ENCODE measurements at places on chromosomes 16 and 17. TPM values are rescaled to one million over a fixed set of nuclear protein-coding genes. Genes with fewer than 3 reads are reported as not detected.

GRCh38 chr16:76421571-76421970 is 144.4 kb downstream of the CNTNAP4 start:
- DNase-seq, result no peak

DNA sequence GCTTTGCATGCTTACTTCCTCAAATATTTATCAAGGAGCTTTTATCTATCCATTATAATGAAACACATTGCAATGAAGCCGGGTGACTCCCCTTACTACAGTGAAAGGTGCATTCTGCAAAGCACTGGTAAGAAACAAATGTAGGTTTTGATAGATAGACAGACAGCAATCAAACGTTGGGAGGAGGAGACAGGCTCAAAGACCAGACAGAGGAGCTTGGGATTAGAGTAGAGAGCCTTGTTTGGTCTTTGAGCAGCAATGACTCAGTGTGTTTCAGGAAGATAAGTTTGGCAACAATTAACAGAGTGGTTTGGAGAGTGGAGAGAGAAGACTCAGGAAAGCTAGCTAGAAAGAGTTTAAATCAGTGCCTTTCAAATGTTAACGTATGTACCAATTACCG is 68.8 kb downstream of the ZNF18 start:
- DNase-seq, result no peak

GRCh38 chr16:64364416-64364815 is 757.4 kb downstream of the CDH11 start:
- DNase-seq, result no peak

Gene CDRT4
- total RNA-seq, result 7.6 TPM

Gene CACNG5
- not detected for total RNA-seq

- DNase-seq, result no peak
Measured at GRCh38 chr17:57943645-57944044, 11.6 kb downstream of the CUEDC1 start.

Gene ST6GALNAC1
- 25.2 TPM for total RNA-seq

GRCh38 chr17:54277868-54278267 is 455.1 kb downstream of the KIF2B start:
- DNase-seq, result no peak

- no peak for DNase-seq
Measured at GRCh38 chr17:38815576-38816193, 9.4 kb downstream of the CWC25 start.

- no peak for DNase-seq
Measured at GRCh38 chr16:85029408-85029784, 1.8 kb downstream of the KIAA0513 start.

Gene ZNF18
- 6.6 TPM for total RNA-seq

DNA sequence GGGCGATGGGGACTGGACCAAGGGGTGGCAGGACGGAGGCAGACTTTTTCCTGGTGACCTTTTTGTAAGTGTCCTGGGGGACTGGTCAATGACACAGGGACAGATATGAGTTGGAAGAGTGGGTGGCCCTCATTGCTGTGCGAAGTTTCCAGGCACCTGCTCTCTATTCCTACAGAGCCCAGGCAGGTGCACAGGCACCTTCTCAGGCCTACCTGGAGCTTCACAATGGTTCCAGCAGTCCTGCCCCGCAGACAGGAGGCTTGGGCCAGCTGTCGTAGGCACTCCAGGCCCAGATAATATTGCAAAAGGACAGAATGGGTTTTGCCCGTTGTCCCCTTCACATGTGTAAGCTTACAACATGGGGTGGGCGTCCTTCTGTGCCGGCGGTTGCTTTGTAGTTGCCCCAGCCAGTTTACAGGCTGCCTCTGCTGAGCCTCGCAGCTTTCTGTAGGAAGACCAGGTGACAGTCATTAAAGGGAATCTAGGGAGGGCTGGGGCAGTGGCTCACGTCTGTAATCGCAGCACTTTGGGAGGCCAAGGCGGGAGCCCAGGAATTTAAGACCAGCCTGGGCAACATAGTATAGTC is 84.3 kb downstream of the ARHGAP23 start:
- no peak for DNase-seq

Gene XYLT1
- total RNA-seq, result 10.8 TPM

Gene KRT39
- not detected for total RNA-seq

DNA sequence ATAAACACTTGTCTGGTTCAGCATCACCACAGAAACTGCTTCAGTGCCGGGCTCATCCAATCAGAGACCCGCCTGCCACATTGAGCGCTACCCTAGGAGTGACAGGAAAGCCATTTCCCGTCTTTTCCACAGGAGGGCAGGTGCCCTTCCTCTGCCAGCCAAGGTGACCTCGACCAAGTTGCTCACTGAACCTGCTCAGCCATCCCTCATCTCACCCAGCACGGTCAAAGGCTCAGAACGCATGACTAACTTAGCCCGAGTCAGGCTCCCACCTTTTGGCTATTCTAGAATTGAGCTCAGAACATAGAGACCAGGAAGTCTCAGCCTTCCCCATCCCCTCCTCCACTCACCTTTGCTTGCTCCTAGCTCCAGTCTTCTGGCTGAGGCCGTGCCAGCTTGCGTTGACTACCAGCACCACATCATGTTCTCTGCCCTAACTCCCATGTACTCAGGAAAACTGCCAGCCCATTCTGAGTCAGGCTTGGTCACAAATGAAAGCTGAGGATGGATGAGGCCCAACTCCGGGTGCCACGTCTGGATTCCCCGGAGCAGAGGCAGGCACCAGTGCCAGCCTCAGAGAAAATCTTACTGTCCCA is 15.6 kb downstream of the MRPS23 start:
- no peak for DNase-seq

DNA sequence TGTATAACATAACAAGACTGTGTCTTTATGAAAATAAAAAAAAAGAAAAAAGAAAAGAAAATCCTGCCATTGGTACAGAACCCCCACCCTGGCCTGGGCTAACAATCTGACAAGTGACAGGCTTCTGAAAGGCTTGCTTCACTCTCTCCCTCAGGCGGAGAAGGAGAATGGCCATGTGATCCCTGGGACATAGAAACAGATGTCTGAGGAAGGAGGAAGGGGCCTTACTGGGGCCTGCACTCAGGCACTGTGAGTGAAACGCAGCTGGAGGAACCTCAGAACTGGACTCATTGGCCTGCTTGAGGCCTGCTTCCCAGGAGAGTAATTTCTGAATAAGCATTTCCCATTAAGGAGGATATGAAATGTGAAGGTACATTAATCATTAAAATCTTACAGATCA is 17.5 kb downstream of the MAP3K14 start:
- no peak for DNase-seq

GRCh38 chr17:62781831-62782251 is 26.3 kb downstream of the MARCHF10 start:
- DNase-seq, result no peak

DNA sequence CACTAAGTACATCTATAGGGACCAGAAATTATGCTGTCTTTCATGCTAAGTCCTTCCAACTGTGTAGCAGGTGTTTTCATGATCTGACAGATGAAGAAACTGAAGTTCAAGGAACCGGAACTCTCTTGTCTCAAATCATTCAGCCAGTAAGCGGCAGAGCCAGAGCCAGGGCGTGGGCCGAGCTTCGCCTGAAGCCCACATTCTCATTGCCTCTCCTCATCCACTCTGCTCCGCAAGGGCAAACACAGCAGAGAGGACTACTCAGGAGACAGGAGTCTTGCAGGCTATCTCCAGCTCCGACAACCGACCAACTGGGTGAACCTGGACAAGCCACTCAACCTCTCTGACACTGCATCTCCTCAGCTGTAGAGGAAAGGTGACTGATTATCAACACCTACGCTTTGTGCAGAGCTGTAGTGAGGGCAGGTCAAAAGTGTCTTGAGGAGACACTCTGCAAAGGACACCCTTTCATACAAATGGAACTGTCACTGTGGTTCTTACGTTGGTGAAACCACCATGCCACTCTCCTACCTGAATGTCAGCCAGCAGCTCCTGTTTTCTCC is 72.9 kb downstream of the CYTH1 start:
- DNase-seq, result no peak

Gene TBC1D28
- not detected for total RNA-seq

DNA sequence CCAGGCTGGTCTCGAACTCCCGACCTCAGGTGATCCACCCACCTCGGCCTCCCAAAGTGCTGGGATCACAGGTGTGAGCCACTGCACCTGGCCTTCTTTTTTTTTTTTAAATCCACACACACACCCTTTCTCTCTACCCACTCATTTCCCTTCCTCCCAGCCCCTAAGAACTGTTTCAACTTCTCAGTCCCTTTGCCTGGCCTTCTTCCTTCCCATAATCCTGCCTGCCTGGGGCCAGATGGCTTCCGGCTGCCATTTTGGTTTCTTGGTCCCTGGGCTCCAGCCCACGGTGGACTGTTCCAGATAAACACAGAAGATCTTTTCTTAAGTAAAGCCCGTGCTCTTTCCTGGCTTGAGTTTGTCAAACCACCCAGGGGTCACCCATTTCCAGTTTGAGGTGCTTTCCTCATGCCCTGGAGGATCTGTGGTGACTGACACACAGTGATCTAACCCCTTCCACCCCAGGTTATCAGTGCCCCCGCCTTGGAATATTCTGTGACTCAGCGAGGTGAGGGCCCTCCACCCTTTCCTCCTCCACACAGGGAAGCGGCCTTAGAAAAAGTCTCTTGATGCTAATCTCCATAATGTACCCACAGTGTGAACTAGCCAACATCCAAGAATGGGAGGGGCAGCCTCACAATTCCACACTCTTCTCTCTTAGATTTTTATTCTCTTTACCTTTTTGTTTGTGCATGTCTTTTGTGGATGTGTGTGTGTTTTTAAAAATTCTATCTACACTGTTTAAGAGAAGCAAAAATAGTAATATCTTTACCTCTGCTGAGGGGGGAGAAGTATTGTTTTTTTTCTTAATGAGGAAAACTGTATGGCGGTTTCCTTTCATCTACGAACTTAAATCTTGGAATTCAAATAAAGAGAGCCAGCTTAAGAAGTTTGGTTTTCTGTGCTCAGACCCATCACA is 60.0 kb downstream of the CRISPLD2 start:
- DNase-seq, result no peak

Measured in esophagus squamous epithelium (tissue), 5 donors.